ENCODE measurements at places on chromosomes 4 and X.

DNA sequence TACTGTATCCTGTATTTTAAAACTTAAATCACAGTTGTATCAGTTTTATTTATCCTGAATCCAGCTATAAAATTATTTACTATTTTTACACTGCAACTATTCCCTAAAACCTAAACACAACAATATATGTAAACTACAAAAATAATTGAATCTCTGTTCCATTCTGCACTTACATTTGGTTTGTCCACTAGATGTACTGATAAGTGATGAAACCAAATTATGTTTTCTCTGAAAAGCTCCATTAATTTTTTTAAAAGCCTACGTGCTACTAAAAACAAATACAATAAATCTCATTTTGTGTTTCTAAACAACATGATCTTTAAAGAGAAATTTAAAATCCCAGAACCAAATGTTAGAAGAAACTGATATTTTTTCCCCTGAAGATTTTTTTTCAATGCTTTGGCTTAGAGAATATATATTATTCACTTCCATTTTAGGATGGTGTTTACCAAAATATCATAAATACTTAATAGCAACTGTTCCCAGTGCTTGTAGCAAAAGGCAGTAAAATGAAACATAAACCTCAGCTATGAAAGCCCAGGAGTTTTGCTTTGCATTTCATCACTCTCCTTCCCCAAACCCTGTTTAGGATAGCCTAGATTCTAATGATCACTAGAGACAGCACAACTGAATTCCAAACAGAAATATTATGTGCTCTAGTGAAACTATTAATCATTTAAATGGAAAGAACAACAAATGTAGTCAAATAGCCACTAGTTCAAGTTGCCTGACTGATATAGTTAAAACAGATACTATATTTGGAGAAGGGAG, 19.7 kb downstream of the ANTXR2 start:
- no peak for DNase-seq

GRCh38 chrX:67619253-67619652, 75.4 kb downstream of the AR start:
- no peak for DNase-seq

DNA sequence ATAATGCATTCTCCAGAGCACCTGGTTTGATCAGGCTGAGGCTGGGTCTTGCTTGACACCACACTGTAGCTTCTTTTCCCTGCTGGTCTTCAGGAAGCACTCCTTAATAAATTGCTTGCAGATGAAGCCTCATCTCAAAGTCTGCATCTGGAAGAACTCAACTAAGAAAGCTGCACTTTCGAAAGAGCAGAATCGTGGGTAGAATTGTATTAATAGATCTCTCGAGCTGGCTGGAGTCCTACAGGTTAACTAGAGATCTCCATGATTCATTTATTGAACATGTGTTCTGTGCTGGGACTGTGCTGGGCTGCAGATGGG, 152.7 kb downstream of the STK32B start:
- no peak for DNase-seq

DNA sequence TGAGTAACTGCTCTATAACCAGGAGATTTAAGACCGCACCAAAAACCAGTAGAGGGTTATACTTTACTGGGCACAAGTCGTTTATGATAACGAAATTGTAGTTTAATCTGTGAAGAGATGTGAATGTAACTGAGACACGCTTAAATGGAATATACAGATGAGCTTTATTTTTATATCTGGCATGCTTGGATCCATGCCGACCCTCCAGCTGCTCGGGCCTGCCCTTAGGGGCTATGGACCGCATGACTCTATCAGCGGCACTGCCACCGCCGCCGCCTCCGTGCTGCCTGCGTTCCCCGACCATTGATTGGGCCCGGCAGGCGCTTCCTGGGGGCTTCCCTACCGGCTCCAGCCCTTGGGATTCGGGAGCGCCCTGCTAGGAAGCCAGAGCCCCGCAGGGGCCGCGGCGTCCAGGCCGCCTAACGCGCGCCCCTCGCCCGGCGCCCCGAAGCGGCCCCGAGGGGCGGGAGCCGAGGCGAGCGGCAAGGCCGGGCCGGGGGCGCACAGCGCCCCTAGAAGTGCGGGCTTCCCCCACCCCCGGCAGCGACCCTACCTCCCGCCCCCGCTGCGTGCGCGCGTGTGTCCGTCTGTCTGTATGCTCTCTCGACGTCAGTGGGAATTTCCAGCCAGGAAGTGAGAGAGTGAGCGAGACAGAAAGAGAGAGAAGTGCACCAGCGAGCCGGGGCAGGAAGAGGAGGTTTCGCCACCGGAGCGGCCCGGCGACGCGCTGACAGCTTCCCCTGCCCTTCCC, at the start of gene NFKB1:
NFKB1 (plus strand) TSS at position 664 of the 751 bp plus-strand sequence. CDS start 24,160 bp downstream, outside the sequence.
- DNase-seq, result peak; percentile 85

- no peak for DNase-seq
These were observed 8.0 kb downstream of the GPM6B start for GRCh38 chrX:13808865-13809264.

GRCh38 chr4:112110059-112110425, 35.2 kb upstream of the FAM241A start:
- DNase-seq, result no peak

DNA sequence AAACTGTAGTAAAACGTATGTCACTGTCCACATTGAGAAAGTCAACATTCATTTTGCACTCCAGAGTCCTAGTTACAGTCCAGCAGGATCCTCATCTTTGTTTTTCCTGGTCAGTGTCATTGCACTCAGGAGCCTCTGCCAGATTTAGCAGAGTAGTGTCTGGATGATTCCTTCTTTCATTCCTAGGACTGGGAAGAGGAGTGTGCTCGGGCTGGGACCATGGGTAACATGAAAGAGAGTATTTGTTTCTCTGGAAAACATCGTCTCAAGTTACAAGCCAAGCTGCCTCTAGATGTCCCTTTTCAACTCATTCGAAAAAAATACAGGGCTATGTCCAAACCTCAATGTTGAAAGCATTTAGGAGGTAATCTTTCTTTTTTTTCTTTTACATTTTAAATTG, 69.9 kb upstream of the TNIP3 start:
- DNase-seq, result no peak

DNA sequence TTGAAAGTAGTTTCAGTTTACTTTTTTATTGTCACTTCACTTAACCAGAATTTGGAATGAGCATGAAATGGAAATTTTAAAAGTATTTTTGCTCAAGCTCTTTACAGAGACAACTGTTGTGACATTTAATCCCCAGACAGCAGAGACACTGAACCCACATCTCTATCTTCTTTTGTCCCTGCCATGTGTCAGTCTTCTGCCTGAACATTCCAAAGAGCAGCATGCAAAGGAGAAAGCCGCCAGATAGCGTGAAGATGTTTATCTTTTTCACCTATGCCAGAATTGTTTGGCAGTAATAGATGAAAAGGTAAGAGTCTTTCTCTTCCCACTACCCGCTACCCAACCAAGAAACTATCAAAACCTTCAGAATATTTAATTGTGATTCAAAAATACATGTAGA, 46.8 kb downstream of the NDNF start:
- no peak for DNase-seq

GRCh38 chrX:39802354-39802753, 295.4 kb downstream of the BCOR start:
- DNase-seq, result no peak

DNA sequence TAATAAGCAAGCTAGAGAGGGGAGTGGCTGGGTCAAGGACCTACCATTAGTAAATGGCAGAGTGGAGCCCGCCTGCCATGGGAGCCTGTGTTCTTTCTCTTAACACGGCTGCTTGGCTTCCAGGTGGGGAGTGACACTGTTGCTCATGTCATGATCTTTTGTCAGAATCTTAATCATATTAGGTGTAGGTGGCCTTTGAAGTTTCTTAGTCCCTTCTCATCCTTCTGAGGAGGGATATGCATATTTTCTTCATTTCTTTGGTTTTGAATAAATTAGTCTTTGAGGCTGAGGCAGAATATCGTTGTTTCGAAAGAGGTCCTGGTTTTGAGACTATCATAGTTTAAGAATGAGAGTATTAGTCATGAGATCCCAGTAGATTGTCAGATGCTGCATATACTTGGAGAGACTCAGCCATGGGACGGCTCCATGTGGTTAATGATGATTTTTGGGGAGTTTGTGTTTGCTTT, 28.9 kb downstream of the SNX25 start:
- no peak for DNase-seq

- no peak for DNase-seq
These were observed 345.3 kb downstream of the MAPK10 start for GRCh38 chr4:86014599-86014998.

- DNase-seq, result no peak
These were observed 81.9 kb upstream of the PDHA2 start for GRCh38 chr4:95758001-95758400.

GRCh38 chrX:10726647-10727046, 106.3 kb upstream of the MID1 start:
- DNase-seq, result no peak

DNA sequence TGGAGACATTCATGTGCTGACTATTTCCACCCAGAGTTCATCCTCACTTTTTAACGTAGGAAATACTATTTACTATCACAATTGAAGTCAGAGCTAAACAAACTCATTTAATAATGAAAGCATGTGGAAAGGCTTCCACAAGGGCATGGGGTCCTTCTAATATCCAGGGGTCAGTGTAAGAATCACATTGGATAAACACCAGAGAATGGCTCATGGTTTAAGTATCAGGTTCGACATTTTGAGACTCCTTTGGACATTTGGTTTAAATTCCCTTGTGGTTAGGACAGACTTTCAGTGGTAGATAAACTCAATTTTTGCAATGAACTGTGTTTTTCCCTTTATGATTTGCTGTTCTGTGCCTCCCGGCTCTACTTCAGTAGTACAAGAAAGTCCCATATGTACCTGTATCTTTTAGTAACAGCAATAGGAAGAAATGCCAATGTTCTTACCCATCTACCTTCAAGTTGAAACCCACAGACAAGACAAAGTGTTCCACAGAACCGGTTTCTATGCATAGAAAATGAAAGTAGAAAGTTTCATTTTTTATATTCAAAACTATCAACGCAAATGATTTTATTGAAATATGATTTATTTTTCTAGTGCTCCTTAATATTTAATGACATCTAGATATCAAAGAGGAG, 589.0 kb upstream of the FAM241A start:
- no peak for DNase-seq

- no peak for DNase-seq
These were observed 28.7 kb downstream of the UGT2B7 start for GRCh38 chr4:69124941-69125340.

GRCh38 chr4:73194064-73194463, 64.5 kb downstream of the ANKRD17 start:
- no peak for DNase-seq

GRCh38 chr4:42786350-42787078, 106.0 kb upstream of the GRXCR1 start:
- DNase-seq, result no peak

- no peak for DNase-seq
These were observed 674.4 kb upstream of the LCORL start for GRCh38 chr4:18695733-18696527.

GRCh38 chrX:31423609-31424189, 351.9 kb upstream of the FTHL17 start:
- DNase-seq, result no peak

GRCh38 chr4:93409035-93409434, 419.5 kb upstream of the ATOH1 start:
- no peak for DNase-seq

- DNase-seq, result no peak
These were observed 77.4 kb downstream of the ANKRD17 start for GRCh38 chr4:73181231-73181630.
